Progenitor cell of endocrine pancreas (in vitro differentiated cells): ENCODE measurements at places on chromosomes 2 and 18. TPM values are rescaled to one million over a fixed set of nuclear protein-coding genes. Genes with fewer than 3 reads are reported as not detected.

GRCh38 chr18:57436191-57436964 is 1.2 kb downstream of the ONECUT2 start:
- DNase-seq: no peak
- H3K27ac ChIP-seq: peak overlapping the region; percentile 98
- no peaks in the 10 kb centered on the region for H3K27me3 ChIP-seq
- H3K36me3 ChIP-seq: peaks cover 27% of the 10 kb centered on the region
- H3K4me1 ChIP-seq: peaks cover 50% of the 10 kb centered on the region

DNA sequence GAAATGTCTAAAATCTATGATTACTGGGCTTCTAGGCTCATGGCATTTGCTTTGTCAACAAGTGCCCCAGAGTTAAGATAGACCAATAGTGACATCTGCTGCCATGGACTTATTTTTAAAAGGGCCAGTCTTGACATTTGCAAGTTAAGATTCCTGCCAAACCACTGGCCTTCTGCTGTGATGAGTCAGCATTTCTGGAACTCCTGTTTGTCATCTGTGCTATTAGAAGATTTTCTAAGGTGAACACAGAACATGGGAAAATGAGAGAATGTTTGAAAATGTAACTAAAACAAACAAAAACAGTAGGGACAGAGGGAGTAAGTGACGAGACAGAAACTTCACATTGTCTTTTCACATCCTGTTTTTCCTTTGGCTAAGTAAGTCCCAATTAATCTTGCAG is 93.7 kb upstream of the WDR75 start:
- no peaks in the 10 kb centered on the region for H3K27me3 ChIP-seq
- no peak overlapping the region for H3K4me3 ChIP-seq
- peaks cover 7% of the 10 kb centered on the region for H3K4me1 ChIP-seq
- DNase-seq: no peak

DNA sequence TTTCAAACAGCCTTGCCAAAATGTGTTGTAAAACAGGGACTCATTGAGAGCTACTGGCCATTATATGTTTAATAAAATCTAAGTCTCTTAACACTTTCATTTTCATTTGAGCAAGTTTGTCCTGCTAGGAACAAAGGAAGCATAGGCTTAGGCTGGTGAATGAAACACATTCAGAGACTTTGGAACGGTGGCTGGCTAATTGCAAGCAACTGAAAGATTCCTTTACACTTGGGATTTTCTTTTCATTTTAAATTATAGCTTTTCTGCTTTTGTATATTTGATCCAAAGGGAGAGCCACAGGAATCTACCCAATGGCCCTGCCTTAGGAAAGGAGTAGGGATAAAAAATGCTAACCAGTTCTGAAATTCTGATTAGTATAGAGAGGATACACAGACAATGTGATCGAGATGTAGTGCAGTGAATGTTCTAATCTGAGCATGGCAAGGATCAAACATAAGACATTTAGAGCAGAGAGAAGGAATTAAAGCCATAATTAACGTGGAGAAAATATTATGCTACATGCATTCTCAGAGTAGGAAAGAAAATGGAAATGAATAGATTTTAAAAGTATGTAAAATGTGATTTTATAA is 911.4 kb upstream of the SLC39A10 start:
- H3K27me3 ChIP-seq: no peaks in the 10 kb centered on the region
- H3K4me3 ChIP-seq: no peak overlapping the region

Gene HMSD
- 5.5 and 7.2 TPM in 2 replicates for total RNA-seq
